ENCODE measurements at places on chromosomes 4 and X.

GRCh38 chr4:110411574-110412011 lies 64.4 kb upstream of the ENPEP start:
- H3K36me3 ChIP-seq, result no peaks in the 10 kb centered on the region
- peak overlapping the region; percentile 62 for H3K4me3 ChIP-seq
- peaks cover 16% of the 10 kb centered on the region for H3K4me1 ChIP-seq
- H3K27ac ChIP-seq, result peak overlapping the region; percentile 72

GRCh38 chr4:99405433-99406115 lies 29.6 kb downstream of the ADH7 start:
- DNase-seq, result peak; percentile 75
- H3K4me3 ChIP-seq, result no peak overlapping the region
- H3K36me3 ChIP-seq, result no peaks in the 10 kb centered on the region
- no peak overlapping the region for H3K27ac ChIP-seq

DNA sequence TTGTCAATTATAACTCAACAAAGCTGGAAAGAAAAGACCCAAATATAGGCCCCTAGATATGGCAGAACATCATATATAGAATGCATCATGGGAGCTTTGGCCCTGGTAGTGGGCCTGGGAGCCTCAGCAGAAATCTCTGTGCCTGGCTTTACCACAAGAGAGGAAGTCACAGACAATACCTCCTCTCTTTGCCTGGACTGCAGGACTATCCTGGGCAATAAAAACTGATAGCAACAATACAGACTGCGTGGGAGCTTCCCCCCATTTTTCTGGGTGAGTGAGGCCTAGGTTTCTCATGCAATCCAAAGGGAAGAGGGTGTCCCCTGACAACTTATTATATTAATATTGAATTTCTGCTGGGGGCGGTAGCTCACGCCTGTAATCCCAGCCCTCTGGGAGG lies 64.0 kb upstream of the NFKB1 start:
- no peak overlapping the region for H3K27ac ChIP-seq
- H3K36me3 ChIP-seq, result no peaks in the 10 kb centered on the region
- no peak for DNase-seq
- no peaks in the 10 kb centered on the region for H3K4me1 ChIP-seq
- no peak overlapping the region for H3K4me3 ChIP-seq
- H3K27me3 ChIP-seq, result no peaks in the 10 kb centered on the region

DNA sequence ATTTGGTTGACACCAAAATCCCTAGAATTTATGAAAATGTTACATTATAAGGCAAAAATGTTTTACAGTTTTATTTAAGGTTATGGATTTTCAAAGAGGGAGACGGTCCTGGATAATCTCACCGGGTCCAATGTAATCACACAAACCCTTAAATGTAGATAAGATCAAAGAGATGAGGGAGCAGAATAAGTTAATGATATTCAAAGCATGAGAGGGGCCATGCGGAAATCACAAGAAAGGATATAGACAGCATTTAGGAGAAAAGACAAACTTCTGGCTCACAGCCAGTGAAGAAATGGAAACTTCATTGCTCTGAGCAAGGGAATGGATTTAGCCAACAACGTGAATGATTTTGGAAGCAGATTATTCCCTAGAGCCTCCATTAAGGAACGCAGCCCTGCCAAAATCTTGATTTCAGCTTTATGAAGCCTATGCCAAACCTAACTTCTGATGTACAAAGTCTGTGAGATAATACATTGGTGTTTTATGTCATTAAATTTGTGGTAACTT lies 684.4 kb upstream of the GNPDA2 start:
- H3K27me3 ChIP-seq, result no peaks in the 10 kb centered on the region
- H3K36me3 ChIP-seq, result no peaks in the 10 kb centered on the region
- DNase-seq, result no peak
- no peak overlapping the region for H3K4me3 ChIP-seq
- no peak overlapping the region for H3K27ac ChIP-seq
- H3K4me1 ChIP-seq, result no peaks in the 10 kb centered on the region

- H3K36me3 ChIP-seq, result no peaks in the 10 kb centered on the region
- H3K27ac ChIP-seq, result no peak overlapping the region
- no peak for DNase-seq
- H3K4me1 ChIP-seq, result peaks cover 8% of the 10 kb centered on the region
- no peaks in the 10 kb centered on the region for H3K27me3 ChIP-seq
Measured at GRCh38 chr4:22510750-22511149, 5.1 kb downstream of the ADGRA3 start.

- peaks cover 2% of the 10 kb centered on the region for H3K4me1 ChIP-seq
- H3K36me3 ChIP-seq, result peaks cover 5% of the 10 kb centered on the region
- DNase-seq, result no peak
- H3K27me3 ChIP-seq, result no peaks in the 10 kb centered on the region
- H3K4me3 ChIP-seq, result no peak overlapping the region
Measured at GRCh38 chrX:1449823-1450149, 2.9 kb downstream of the ASMTL start.

DNA sequence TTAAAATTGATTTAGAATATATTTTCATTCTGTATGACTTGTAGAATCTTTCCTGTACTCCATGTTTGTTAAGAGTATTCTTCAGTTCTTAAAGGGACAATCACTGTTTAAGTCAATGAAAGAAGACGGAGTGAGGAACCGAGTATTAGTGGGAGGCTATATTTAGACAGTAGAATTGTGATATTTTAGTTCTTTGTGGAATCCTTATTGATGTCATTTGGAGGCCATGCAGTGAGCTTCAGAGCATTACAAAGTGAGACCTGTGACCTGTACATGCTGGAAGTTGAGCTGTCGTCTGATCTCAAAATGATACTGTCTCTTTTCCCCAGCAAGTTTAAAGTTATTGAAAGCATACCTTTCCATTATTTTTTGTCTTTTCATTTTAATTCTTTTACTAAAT lies 394.7 kb downstream of the GALNTL6 start:
- H3K4me3 ChIP-seq, result no peak overlapping the region
- no peaks in the 10 kb centered on the region for H3K27me3 ChIP-seq
- no peaks in the 10 kb centered on the region for H3K4me1 ChIP-seq

DNA sequence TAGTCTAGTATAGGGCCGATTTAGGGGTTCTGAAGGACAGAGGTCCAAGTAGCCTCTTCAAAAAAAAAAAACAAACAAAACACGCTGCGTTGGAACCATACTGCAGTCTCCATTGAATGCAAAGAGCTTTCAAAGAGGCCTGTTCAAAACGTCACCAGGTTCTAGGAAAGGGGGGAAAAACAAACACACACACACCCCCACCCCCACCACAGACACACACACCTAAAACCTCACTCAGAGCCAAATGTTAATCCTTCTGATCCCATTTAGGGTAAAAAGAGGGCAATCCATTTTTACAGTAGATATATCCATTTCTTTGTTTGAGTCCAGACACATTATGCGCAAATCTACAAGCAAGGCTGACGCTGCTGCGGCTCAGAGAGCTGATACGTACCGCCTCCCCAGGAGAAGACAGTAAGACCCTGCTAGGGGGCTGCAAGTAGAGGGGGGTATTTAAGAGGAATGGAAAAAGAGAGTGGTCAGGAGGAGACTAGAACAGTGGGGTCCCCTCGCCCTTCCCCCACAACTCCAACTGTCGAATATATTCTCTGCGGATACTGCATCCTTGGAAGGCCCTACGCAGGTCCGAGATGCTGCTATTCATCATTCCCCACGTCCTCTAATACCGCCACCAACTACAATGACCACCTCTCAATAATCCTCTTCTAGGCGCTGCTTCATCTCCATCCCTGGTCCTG lies 1.3 kb downstream of the NKRF start:
- peak; percentile 7 for DNase-seq
- H3K4me1 ChIP-seq, result no peaks in the 10 kb centered on the region
- H3K4me3 ChIP-seq, result peak overlapping the region; percentile 65
- no peaks in the 10 kb centered on the region for H3K36me3 ChIP-seq

DNA sequence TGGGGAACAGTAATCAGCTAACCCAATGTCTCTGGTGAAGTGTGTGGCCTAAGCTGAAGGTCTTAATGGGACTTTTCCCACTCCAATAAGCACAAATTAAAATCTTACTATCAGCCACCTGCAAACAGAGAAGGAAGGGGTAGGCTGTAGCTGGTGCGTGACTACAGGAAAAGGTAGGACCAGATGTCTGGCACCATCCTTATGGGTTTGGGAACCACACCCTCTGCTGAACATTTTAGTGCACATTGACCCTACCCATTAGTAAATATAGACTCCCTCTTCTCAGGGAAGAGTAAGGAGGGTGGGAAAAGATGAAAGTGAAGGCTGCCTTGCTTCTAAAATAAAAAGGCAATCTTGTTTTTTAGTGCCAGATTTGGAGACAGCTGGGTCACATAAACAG lies 602.8 kb downstream of the FAT4 start:
- H3K27ac ChIP-seq, result no peak overlapping the region
- DNase-seq, result no peak
- H3K27me3 ChIP-seq, result no peaks in the 10 kb centered on the region
- no peaks in the 10 kb centered on the region for H3K36me3 ChIP-seq

DNA sequence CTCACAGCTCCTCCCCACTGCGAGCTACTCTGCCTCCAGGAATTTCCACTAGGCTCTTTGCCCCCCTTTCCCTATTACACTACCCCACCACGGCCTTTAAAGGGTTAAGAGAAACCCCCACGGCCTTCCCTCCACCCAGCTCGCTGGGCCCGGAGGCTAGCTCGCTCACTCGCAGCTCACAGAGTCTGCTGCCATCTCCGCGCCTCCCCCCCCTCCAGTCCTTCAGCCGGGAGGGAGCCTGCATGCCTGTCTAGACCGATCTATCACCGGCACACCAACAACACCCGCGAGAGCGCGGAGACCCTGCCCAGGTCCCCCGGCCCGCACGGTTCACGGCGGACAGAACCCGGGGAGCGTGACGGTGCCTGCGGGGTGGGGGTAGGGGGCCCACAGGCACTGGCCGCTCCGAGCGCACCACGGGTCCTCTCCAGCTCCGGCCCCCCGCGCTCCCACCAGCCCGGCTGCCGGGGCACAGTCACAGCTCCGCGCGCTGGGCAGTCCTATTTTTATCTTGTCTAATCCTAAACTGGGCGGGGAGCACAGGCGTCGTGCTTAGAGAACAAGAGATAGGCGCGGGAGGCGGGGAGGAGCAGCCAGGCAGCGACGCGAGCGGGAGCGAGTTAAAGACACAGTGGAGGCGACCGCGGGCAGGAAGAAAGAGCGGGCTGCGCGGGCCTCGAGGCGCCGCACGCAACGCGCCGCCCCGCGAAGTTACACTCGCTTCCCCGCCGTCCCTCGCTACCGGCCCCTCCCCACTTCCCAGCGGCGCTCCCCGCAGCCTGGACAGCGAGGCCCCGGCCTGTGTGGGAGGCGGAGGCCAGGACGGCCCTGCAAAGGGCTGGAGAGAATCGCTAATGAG lies 3.5 kb downstream of the BCOR start:
- H3K36me3 ChIP-seq, result no peaks in the 10 kb centered on the region
- peaks cover 40% of the 10 kb centered on the region for H3K4me1 ChIP-seq
- H3K4me3 ChIP-seq, result peak overlapping the region; percentile 77
- DNase-seq, result peak; percentile 89

DNA sequence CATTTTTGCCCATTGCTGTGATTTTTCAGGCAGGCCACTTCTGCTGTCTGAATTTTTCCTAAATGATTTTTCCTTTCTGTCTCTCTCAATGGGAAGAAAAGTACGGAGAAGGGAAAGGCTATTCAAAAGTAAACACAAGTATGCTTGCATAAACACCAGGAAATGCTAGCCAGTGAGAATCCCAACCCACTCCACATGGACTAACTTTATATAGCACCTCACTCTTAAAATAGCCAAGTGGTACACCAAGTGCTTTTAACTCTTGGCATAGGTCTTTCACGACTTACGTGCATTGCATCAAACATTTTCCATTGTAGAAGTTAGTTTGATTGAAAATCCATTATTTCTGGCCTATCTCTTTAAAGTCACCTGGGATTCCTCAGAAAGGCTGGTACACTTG lies 178.9 kb upstream of the SPANXN1 start:
- H3K27me3 ChIP-seq, result no peaks in the 10 kb centered on the region
- no peaks in the 10 kb centered on the region for H3K36me3 ChIP-seq
- no peak overlapping the region for H3K27ac ChIP-seq
- H3K4me3 ChIP-seq, result no peak overlapping the region
- no peak for DNase-seq

DNA sequence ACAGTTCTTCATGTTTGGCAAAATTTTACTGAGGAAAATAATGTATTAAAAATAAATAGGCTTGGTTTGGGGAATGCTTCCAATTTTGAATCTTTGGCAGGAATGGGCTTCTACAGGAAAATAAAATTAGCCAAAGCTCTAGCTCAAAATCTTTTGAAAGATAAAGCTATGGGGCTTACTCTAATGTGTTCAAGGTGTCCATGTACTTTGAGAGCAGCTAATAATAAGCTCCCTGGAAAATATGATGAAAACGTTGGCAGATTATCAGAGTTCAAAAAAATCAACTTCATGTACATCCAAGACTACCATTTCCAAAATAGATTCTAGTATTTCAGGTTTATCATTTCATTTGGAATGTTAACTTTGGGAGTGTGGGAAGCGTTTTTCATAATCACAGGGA lies 158.4 kb downstream of the EMCN start:
- no peaks in the 10 kb centered on the region for H3K4me1 ChIP-seq
- H3K27ac ChIP-seq, result no peak overlapping the region
- H3K36me3 ChIP-seq, result no peaks in the 10 kb centered on the region

DNA sequence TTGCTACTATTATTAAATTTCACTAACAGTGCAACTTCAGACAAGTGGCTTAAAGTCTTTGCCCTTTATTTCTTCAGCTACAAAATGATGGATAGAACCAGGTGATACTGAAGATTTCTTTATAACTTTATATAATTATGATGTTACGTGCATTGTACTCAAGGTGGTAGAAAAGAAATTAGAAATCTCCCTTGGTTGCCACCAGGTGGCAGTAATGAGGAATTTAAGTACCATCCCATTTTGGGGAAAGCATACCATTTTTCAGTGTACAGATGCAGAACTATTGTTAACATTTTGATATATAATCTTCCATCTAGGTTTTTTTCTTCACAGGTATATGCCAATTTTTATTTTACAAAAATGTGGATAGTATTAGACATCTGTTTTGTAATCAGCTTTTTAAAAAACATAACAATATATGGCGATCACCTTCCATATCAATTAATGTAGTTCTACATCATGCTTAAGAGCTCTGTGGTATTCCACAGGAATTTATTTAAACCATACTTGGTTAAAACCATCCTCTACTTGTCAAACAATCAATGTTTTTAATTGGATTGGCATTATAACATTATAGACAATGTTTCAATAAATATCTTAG lies 37.7 kb upstream of the RAB33B start:
- no peak overlapping the region for H3K27ac ChIP-seq
- no peak overlapping the region for H3K4me3 ChIP-seq
- no peaks in the 10 kb centered on the region for H3K27me3 ChIP-seq
- H3K36me3 ChIP-seq, result no peaks in the 10 kb centered on the region
- peak; percentile 44 for DNase-seq
- H3K4me1 ChIP-seq, result no peaks in the 10 kb centered on the region

All from neural progenitor cell (in vitro differentiated cells).